Activated naive CD4-positive, alpha-beta T cell (primary cell): ENCODE measurements at places on chromosomes 2 and 18.

DNA sequence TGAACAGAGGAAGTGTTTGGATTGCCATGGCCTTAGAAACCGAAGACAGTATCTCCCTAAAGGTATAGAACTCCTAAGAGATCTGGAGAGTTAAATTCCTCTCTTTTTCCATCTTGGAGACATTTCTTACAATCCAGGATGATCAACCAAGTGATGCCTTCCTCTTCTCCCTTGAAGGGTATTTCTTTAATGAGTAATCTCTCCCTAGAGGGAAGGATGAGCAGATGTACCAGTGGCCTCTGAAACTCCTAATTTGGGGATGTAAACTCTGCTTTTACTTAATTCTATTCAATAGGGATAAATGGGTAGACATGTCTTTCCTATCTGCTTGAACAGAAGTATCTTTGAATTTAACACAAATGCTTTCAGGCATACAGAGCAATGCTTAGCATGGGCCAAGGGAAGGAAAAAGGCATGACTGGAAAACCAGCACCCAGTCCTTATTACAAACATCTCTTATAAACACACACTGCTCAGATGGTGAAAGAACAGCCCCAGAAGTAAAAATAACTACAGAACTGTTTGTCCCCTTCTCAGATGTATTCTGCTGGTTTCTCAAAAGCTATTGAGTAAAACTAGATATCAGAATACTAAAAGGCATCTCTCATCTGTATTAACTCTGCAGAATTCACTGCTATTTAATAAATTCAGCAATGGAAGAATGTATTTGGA, 4.7 kb upstream of the THNSL2 start:
- no peak for DNase-seq

DNA sequence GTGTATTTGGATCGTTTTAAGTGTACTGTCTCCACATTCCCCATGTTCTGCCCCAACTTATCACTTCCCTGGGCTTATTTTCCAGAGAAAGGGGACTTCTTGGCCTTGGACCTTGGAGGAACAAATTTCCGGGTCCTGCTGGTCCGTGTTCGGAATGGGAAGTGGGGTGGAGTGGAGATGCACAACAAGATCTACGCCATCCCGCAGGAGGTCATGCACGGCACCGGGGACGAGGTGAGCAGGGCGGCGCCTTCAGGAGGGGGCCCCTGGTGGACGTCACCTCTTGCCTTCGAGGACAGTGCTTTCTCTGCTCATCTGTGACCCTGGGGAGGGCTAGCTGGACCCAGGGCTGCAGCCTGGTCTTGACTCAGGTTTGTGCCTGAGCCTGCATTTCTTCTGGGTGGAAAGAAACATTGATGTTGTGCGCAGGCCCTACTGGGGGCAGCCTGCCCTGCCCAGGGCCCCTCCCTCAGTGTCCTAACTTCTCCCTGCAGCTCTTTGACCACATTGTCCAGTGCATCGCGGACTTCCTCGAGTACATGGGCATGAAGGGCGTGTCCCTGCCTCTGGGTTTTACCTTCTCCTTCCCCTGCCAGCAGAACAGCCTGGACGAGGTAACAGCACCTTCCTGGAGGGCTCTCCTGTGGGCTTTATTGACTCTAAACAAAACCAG, 47.8 kb downstream of the HK2 start:
- no peak for DNase-seq

DNA sequence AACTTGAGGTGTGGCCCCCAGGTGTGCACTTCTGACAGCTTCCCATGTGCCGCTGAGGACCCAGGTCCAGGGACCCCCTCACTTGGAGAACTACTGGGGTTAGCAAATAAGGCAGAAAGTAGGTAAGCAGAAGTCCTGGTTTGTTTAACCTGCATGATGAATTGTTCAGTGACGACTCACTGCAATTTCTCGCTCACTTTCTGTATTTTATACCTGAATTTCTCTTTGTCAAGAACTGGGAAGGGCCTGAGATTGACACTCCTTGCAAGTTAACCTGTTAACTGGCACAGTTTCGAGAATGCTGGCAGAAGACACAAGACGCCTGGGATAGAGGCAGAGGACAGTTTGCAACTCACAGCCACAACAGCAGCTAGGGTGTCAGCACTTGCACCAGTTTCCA, 164.5 kb upstream of the NCK2 start:
- no peak for DNase-seq

DNA sequence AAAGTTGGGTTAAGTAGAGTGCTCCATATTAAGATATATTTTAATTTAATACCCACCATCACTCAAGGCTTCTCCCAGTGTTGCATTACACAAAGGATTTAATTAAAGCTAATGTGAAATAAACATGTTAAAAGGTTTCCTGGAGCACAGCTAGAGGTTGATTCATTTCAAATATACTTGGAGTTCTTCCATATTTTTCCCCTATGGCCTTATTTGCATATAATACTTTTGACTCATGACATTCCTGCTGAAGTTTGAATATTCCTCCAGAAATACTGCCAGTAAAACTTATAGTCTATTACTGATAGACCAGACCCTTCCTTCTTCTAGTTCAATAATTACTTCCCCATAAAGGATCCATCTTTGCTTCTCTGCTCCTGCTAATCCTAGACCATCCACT, 227.5 kb downstream of the GULP1 start:
- no peak for DNase-seq

- no peak for DNase-seq
Measured at GRCh38 chr2:68441994-68442322, 25.1 kb downstream of the FBXO48 start.

DNA sequence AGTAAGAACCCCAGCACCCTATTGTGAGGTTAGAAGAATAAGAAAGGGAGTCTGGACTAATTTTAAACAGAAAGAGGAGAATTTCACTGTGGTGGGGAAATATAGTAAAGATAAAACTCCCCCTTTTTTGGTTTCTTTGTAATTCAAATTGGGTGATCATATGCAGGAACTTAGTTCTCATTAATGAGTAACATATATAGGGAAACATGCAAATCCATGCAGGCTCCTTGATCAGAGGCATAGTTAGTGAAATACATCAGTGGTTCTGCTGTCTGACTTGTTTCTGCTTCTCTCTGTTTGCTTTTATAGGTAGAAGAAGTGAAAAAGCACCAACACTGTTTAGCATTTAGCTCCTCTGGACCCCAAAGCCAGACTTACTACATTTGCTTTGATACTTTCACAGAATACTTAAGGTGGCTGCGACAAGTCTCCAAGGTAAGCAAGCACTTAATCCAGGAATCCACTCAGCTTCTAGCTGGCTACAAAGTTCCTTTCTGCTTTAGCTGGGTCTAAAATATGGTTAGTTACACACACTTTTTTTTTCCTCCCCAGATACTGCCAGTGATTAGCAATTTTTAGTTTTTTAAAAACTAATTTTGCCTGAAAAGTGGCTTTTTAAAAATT, 123.2 kb downstream of the PHLPP1 start:
- DNase-seq: no peak

DNA sequence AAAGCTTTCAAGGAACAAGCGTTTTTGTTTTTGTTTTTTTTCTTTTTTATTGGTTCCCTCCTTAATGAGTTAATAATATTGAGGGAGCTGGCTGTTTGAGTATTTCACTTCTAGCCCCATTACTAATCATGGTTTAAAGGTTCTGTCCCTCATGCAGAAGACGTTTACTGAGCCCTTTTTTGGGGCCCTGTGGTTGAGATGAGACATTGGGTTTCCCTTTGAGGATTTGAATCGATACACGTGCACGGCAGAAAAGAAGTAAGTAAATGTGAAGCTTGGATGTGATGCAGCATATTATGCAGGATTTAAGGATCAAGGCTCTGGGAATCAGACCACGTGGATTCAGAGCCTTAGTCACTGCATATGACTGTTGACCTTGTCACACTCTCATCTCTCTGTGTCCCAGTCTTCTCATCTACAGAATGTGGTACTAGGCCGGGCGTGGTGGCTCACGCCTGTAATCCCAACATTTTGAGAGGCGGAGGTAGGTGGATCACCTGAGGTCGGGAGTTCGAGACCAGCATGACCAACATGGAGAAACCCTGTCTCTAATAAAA, 1.0 kb upstream of the CHST10 start:
- no peak for DNase-seq

DNA sequence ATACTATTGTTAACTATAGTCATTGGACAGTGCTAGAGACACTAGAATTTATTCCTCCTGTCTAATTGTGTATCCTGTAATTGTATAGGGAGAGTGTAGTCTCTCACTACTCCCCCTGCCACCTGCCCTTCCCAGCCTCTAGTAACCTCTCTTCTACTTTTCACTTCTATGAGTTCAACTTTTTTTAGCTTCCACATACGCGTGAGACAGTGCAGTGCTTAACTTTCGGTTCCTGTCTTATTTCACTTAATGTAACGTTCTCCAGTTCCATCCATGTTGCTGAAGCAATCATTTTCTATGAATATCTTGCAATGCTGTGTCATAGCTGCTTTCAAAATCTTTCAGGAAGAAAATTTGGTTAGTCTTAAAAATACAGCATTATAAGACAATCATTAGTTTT, 22.8 kb upstream of the RUFY4 start:
- no peak for DNase-seq

GRCh38 chr2:1561259-1561658, 148.0 kb downstream of the TPO start:
- DNase-seq: no peak

DNA sequence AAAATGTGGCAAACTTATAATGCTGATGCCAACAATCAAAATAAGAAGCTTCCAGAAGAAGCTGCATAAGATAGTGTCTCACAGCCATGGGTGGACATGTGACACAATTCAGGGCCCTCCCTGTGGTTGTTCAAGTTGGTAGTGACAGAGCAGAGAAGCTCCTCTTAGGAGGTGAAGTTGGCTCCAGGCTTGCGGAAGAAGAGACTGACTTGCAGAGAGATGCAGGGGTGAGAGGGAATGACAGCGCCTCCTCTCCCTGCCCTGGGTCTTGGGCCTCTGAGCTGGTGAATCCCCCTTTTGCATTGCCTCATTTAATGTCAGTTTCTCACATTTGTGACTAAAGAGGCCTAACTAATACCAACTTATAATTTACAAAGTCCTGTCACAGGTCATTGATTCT, 23.0 kb upstream of the RHOB start:
- no peak for DNase-seq

- no peak for DNase-seq
Measured at GRCh38 chr2:156057647-156058046, 274.9 kb downstream of the NR4A2 start.

DNA sequence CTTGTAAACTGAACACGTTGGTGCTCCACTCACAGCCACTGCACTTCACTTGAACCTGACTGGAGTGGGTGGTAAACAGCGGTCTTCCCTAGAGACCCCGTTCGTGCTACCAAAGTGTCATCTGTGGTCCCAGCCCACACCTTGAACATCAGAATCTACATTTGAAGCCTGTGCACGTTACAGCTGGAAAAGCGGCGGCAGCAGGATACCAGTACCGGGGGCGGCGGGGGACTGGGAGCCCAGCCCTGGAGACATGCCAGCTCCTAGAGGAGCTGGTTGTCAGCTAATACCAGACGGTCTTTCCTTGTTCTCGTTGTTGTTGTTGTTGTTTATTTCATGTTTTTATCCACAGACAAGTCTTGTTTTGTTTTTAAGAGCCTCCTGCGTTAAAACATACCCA, 156.7 kb downstream of the WDSUB1 start:
- DNase-seq: no peak

DNA sequence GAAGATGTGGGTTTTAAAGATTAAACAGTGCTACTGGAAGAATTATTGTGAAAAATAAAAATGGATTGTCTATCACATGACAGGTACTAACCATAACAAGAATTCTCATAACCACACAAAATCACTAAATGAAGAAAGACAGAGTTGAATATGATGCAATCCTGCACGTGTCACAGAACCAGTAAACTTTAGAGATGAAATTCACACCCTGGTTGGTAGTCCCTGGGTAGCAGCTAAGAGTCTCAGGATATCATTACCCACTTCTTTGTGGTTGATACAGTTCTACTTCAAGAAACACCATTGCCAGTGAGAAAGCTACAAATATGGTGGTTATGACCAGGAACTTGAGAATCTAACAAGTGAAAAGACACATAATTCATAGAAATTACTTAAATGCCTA, 450.2 kb downstream of the ERBB4 start:
- no peak for DNase-seq

- DNase-seq: no peak
Measured at GRCh38 chr2:227367427-227367795, 11.7 kb downstream of the TM4SF20 start.

DNA sequence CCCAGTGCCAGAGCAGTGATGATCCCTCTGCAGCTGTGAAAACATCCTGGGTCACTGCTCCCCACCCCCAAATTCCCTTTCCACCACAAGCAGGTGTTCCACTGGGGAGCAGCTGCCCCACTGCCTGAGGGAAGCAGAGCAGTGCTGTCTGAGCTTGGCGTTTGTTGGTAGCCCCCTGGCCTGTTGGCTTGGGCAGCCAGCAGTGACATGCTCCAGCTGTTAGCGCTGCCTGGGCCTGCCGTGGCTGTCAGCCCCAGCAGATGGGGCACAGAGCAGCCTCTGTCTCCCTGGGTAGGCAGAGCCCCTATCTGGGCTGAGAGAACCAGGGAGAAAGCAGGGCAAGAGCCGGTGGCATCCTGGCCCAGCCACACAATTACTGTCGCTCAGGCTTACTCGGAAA, 247.7 kb downstream of the GLI2 start:
- DNase-seq: no peak

DNA sequence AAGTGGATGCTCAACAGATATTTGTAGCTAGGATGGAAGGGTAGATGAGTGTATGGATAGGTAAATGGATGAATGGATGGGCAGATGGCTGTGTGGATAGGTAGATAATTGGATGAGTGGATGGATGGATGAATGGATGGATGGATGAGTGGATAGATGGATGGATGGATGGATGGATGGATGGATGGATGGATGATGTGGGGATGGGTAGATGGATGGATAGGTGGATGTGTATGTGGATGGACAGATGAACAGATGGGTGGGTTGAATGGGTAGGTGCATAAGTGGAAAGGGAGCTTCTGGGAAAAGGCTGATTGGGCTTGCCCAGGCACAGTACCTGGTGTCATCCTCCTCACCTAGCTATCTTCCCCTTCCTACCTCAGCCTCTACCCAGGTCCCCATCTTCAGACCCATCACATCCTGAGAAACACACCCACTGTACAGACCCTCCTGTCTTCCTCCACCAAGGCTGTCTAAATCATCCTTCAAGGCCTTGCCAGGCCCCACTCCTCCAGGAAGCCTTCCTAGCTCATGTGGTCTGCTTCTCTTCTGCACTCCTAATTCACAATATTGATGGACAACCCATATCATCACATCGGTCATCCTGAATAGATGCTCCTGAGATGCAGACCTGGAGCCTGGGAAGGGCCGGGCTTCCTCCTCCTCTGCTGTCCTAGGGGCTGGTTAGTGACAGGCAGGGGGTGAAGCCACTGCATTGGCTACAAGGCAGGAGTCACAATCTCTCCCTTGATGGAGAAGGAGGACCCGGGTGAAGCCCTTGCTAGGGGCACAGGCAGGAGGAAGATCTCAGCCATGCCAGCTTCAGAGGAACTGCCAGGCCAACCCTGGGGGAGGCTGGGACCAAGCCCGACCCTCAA, 49.4 kb downstream of the SMAD7 start:
- no peak for DNase-seq
